Foreskin melanocyte (primary cell): ENCODE measurements at places on chromosomes 4 and X.
A peak's percentile ranks its signal among the peaks of the same experiment; 100 is the strongest.

- no peak for DNase-seq
Measured at GRCh38 chrX:18220786-18221185, at the start of gene BEND2. Gene BEND2 (minus strand): TSS chrX:18220886. CDS start chrX:18220750, 136 bp downstream.

GRCh38 chr4:123643691-123644090 lies 247.1 kb downstream of the SPRY1 start:
- no peak for DNase-seq

GRCh38 chr4:102301167-102301566 lies 44.1 kb downstream of the SLC39A8 start:
- no peak for DNase-seq

- DNase-seq = no peak
Measured at GRCh38 chr4:85372966-85373365, 102.0 kb upstream of the ARHGAP24 start.

DNA sequence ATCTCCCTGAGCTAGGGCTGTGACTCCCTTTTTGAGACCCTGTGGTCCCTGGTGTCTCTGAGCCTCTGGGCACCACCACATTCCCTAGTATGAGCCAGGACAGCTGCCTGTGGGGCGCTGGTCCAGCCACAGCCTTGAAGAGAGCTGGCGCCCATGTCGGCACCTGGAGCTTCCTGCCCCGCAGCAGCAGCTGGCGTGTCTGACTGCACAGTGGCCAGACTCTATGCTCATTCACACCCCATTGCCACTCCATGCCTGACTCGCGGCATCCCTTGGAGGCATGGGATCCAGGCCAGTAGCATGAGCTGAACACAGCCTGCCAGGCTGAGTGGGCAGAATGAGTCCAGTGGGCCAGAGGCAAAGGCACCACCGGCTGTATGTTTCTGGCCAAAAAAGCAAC lies 8.3 kb upstream of the SPP1 start:
- DNase-seq = no peak

GRCh38 chr4:73607375-73608033 lies 12.7 kb downstream of the RASSF6 start:
- peak; percentile 9 for DNase-seq

DNA sequence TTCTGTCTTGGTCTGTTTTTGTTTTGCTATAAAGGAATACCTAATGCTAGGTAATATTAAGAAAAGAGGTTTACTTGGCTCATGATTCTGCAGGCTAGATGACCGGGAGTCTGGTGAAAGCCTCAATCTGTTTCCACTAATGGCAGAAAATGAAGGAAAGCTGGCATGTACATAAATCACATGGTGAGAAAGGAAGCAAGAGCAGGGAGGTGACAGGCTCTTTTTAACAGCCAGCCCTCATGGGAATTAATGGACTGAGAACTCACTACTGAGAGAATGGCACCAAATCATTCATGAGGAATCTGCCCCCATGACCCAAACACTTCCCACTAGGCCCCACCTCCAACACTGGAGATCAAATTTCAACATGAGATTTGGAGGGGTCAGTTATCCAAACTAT lies 27.6 kb downstream of the SATL1 start:
- DNase-seq = no peak

- no peak for DNase-seq
Measured at GRCh38 chr4:48594180-48594579, 104.1 kb downstream of the ZAR1 start.

DNA sequence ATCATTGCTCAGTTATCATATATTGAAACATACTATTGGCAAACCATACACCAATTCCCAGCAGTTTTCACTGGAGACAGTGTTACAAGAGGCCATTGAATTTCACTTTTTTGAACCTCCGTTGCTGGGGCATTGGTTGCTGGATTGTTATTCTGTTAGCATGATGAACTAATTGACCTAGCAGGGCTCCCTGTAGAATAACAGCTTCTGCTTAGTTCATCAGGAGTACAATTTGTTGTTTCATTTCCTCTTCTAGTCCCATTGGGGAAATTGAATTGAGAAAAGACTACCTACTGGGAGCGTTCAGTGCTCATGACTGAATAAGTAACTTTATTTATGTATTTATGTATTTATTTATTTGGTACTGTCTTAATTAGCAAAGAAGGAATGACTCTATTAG lies 151.6 kb downstream of the SLIT2 start:
- DNase-seq = no peak

DNA sequence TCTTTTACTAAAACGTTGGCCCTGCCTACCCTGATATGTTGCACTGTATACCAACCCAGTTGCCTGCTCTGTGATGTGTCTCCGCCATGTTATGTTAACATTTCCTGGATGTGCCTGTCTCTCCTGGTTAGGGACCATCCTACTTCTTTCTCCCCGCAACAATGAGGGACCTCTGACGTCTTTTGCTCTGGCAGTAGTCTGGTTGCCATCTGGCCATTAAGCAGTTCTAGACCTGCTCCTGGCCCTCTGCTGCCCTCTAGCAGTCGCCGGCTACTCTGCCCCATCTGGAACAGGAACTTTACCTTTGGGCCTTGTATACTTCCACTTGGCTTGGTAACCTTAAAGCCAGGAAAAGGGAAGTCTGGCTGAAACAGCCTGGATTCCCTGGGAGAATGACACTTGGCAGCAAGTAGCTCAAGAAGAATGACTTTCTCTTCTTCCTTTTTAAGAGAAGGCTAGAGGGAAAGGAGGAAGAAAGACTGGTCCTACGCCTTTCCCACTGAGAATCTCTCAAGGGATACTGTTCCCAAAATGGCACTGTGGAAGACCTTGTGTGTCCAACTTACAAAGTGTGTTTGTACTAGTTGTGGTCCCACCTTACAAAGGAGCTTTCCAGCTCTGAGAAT lies 63.5 kb downstream of the GPC3 start:
- DNase-seq = no peak

DNA sequence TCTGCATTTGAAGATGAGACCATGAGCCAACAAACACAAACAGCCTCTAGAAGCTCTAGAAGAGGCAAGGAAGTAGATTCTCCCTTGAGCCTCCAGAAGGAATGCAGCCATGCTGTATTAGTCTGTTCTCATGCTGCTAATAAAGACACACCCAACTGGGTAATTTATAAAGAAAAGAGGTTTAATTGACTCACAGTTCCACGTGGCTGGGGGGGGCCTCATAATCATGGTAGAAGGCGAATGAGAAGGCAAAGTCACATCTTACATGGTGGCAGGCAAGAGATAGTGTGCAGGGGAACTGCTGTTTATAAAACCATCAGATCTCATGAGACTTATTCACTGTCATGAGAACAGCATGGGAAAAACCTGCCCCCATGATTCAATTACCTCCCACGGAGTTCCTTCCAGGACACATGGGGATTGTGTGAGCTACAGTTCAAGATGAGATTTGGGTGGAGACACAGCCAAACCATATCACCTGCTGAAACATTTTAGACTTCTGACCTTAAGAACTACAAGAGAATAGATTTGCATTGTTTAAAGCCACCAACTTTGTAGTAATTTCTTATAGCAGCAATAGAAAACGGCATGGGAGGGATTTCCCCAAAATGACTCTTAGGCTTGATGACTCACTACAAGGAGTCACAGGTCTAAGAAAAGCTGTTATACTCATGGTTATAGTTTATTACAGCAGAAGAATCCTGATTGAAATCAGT lies 284.4 kb upstream of the SFRP2 start:
- DNase-seq = no peak

- peak; percentile 44 for DNase-seq
Measured at GRCh38 chr4:24932515-24933225, 19.8 kb upstream of the CCDC149 start.

- no peak for DNase-seq
Measured at GRCh38 chr4:25303578-25303977, 9.0 kb upstream of the ZCCHC4 start.

- DNase-seq = peak; percentile 23
Measured at GRCh38 chr4:142846108-142846728, at the start of gene INPP4B. Gene INPP4B (minus strand): TSS chr4:142846301.

- no peak for DNase-seq
Measured at GRCh38 chr4:40737879-40738278, 11.9 kb upstream of the NSUN7 start.

- DNase-seq = no peak
Measured at GRCh38 chr4:108053251-108053711, 63.6 kb downstream of the HADH start.

GRCh38 chr4:186191200-186192065 lies at the start of gene CYP4V2:
Gene CYP4V2 (plus strand): TSS chr4:186191567. CDS start chr4:186191824, 257 bp downstream.
- peak; percentile 77 for DNase-seq

GRCh38 chrX:20452487-20452886 lies 185.8 kb upstream of the RPS6KA3 start:
- no peak for DNase-seq

DNA sequence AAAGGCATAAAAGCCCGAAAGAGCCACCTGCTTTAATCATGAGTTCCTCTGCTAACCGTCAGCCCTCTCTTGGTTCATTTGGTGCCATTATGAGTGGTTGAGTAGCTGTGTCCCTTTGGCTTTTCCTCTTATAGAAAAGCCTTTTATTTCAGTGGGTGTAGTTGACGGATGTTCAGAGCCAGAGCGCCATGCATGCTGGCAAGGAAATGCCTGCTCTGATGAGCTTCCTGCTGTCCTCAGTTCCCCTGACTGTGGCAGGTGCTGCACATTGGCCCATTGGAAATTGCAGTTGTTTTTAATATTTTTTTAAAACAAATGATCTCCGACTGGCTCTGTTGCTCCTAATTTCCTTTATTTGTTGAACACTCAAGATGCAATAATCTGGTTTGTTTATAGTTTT lies 77.3 kb upstream of the LIMCH1 start:
- no peak for DNase-seq

DNA sequence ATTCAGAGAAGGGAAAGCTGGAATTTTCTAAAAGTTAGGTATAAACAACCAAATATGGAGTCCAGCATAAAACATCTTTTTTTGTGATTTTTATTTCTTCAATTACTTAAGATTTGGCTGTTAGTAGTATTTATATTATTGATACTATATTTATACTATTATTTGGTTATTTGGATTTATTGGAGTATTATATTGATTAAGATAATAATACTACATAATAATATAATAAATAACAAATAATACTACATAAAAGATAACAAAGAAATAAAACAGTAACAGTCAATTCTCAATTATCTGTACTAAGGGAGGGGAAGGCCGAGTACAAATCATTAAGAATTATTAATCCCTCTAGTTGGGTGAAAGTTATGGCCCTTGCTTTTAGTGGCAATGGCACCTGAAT lies 66.0 kb upstream of the IRF2 start:
- DNase-seq = no peak

- no peak for DNase-seq
Measured at GRCh38 chr4:151263455-151263854, 13.5 kb upstream of the PRSS48 start.

DNA sequence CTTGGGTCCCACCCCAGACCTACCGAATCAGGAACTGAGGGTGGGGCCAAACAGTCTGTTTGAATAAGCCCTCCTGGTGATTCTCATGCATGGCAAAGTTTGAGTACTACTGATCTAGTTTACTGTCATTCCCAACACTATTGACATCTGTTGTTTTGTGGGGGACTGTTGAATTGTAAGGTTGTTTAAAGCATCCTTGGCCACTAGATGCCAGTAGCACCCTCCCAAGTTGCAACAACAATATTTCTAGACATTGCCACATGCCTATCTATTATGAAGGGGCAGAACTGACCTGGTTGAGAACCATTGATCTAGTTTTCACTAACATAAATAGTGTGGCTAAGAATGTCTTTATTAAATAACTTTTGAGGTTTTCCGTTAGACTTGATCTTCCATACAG lies 15.1 kb downstream of the TAF9B start:
- DNase-seq = no peak
